Glutamatergic neuron (in vitro differentiated cells): ENCODE measurements at places on chromosomes 11 and 22. TPM values are rescaled to one million over a fixed set of nuclear protein-coding genes. Genes with fewer than 3 reads are reported as not detected.

DNA sequence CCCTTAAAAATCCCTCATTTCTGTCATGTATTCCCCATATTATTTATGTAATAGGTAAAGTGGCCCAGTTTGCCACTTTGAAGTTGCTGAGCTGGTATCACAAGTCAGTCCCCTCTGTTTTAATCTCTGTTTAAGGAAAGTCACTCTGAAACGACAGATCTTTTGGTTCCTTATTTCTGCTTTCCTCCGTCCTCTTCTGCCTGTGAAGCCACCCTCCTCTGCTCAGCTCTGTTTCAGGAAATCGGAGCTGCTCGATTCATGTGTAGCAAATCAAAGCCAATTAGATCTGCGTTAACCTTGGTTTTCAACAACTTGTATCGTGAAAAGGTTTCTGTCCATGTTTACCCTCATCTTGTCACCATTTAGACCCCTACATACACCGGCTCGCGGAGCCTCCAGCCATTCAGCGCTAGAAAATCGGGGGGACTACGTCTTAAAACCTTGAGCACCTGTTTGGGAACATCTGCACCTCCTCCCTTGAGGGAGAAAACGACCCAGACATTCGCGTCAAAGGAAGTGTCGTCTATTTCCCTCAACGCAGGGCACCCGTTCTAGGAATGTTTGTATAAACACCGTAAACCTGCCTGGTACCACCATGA, 576 bp upstream of the SC5D start:
- H3K27ac ChIP-seq: peak overlapping the region; percentile 97
- H3K4me3 ChIP-seq: peak overlapping the region; percentile 94
- peaks cover 23% of the 10 kb centered on the region for H3K4me1 ChIP-seq
- no peaks in the 10 kb centered on the region for H3K36me3 ChIP-seq

DNA sequence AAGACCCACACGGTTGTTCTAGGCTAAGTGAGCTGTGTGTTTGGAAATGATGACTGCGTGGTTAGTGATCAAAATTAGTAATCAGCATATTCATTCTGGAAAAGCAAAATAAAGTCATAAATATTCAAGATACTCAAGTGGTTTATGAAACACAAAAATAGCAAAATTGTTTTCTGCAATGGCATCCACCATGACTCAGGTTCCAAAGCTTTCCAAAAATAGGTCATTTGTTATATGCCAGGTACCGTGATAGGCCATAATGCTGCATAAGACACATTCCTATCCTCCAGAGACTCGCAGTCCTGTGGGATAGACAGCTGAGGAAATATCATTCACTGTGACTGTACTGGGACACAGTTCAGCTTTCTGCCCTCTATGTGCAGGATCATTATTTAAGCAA, 2.4 kb upstream of the ATL3 start:
- peaks cover 4% of the 10 kb centered on the region for H3K27me3 ChIP-seq
- DNase-seq: no peak
- no peak overlapping the region for H3K4me3 ChIP-seq

- H3K27ac ChIP-seq: no peak overlapping the region
- no peak overlapping the region for H3K4me3 ChIP-seq
- H3K36me3 ChIP-seq: no peaks in the 10 kb centered on the region
- no peaks in the 10 kb centered on the region for H3K4me1 ChIP-seq
- peaks cover 3% of the 10 kb centered on the region for H3K27me3 ChIP-seq
- DNase-seq: no peak
Observed at GRCh38 chr22:46528121-46528610, 9.3 kb downstream of the CELSR1 start.

The TMPRSS13 gene
- 0.32 TPM for total RNA-seq

DNA sequence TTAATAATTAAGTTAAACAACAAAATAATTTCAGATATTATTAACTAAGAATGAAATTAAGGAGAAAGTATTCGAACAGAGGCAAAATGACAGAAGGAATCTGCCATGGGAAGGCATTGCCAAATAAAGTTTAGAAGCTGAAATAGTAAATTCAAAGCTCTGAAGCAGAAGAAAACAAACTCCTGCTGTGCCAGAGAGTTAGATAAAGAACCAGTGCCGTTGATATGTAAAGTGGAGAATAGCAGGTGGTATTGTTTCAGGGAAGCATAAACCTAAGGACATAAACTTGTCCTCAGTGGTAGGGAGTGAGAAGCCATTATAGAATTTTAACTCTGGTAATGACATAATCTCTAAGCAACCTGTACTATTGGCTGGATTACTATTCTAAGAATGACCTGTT, 2.7 kb upstream of the HBG2 start:
- H3K4me3 ChIP-seq: no peak overlapping the region
- H3K36me3 ChIP-seq: peaks cover 16% of the 10 kb centered on the region
- peaks cover 9% of the 10 kb centered on the region for H3K4me1 ChIP-seq
- H3K27me3 ChIP-seq: no peaks in the 10 kb centered on the region
- DNase-seq: no peak
- no peak overlapping the region for H3K27ac ChIP-seq

- H3K4me1 ChIP-seq: peaks cover 18% of the 10 kb centered on the region
- no peak overlapping the region for H3K4me3 ChIP-seq
- no peak overlapping the region for H3K27ac ChIP-seq
- peaks cover 5% of the 10 kb centered on the region for H3K27me3 ChIP-seq
- no peak for DNase-seq
- H3K36me3 ChIP-seq: no peaks in the 10 kb centered on the region
Observed at GRCh38 chr11:119376197-119376847, 5.2 kb downstream of the USP2 start.

The KCTD14 gene
- 0.32 TPM for total RNA-seq

- no peak for DNase-seq
- H3K36me3 ChIP-seq: no peaks in the 10 kb centered on the region
- H3K4me3 ChIP-seq: no peak overlapping the region
- no peaks in the 10 kb centered on the region for H3K4me1 ChIP-seq
- H3K27ac ChIP-seq: no peak overlapping the region
Observed at GRCh38 chr11:14184028-14184940, 174.7 kb downstream of the RRAS2 start.

The ZNF280B gene
- total RNA-seq: 1.8 TPM

GRCh38 chr11:78194490-78194889, 5.8 kb downstream of the USP35 start:
- H3K4me1 ChIP-seq: peaks cover 28% of the 10 kb centered on the region
- H3K36me3 ChIP-seq: peaks cover 10% of the 10 kb centered on the region
- H3K27me3 ChIP-seq: peaks cover 17% of the 10 kb centered on the region
- DNase-seq: no peak
- H3K27ac ChIP-seq: no peak overlapping the region

- H3K4me1 ChIP-seq: peaks cover 3% of the 10 kb centered on the region
- no peak overlapping the region for H3K27ac ChIP-seq
- H3K36me3 ChIP-seq: peaks cover 7% of the 10 kb centered on the region
- no peak overlapping the region for H3K4me3 ChIP-seq
- peaks cover 2% of the 10 kb centered on the region for H3K27me3 ChIP-seq
Observed at GRCh38 chr11:61781585-61781984, 10.8 kb downstream of the TMEM258 start.

- no peaks in the 10 kb centered on the region for H3K36me3 ChIP-seq
- peaks cover 10% of the 10 kb centered on the region for H3K27me3 ChIP-seq
- no peak for DNase-seq
- H3K4me3 ChIP-seq: no peak overlapping the region
- H3K4me1 ChIP-seq: no peaks in the 10 kb centered on the region
Observed at GRCh38 chr22:49760280-49760629, 67.4 kb downstream of the BRD1 start.

GRCh38 chr11:111627591-111627990, 25.3 kb downstream of the SIK2 start:
- no peak overlapping the region for H3K4me3 ChIP-seq
- DNase-seq: no peak
- peaks cover 7% of the 10 kb centered on the region for H3K36me3 ChIP-seq
- no peaks in the 10 kb centered on the region for H3K4me1 ChIP-seq
- H3K27ac ChIP-seq: no peak overlapping the region

- H3K36me3 ChIP-seq: no peaks in the 10 kb centered on the region
- DNase-seq: no peak
- peaks cover 22% of the 10 kb centered on the region for H3K4me1 ChIP-seq
- H3K27me3 ChIP-seq: peaks cover 4% of the 10 kb centered on the region
- H3K4me3 ChIP-seq: no peak overlapping the region
Observed at GRCh38 chr11:133547808-133548494, 15.7 kb upstream of the OPCML start.

DNA sequence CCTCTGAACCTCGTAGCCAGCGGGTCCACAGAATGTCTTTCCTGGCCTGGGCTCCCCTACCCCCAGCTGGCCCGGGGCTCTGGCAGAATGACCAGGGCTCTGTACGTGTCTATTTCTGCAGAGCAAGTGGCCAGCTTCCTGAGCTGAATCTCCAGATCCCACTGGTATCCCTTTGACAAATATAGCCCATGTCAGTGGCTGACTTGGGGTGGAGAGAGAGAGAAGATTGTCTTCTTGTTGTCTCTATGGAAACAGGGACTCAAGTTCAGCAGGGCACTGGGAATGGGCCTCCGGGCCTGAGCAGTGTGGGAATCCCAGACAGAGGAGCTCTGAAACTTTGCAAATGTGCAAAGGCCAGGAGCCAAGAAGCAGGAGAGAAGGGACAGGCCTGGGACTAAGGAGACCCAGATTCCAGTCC, 33.9 kb downstream of the ANO1 start:
- no peak for DNase-seq
- no peaks in the 10 kb centered on the region for H3K36me3 ChIP-seq
- H3K27me3 ChIP-seq: peaks cover 17% of the 10 kb centered on the region
- no peak overlapping the region for H3K27ac ChIP-seq
- H3K4me3 ChIP-seq: no peak overlapping the region

DNA sequence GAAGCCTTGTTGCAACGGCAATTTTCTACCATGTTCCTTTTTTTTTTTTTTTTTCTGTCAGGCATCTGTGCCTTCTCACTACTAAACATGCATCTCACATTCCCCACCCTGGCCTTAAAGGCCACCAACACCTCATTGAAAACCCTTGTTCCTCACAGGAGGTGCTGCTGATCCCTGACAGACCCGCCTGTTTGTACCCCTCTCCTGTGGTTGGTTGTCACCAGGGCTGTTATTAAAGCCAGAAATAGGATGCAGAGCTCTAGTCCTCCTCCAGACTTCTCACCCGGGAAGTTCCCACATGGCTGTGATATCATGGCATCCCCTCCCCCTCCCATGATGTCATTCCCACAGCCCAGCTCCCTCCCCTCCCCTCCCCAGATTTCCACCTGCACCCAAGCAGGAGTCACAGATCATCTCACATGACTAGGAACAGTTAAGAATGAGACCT, 302.8 kb upstream of the NCAM1 start:
- H3K36me3 ChIP-seq: peaks cover 6% of the 10 kb centered on the region
- H3K27ac ChIP-seq: no peak overlapping the region
- peaks cover 6% of the 10 kb centered on the region for H3K27me3 ChIP-seq
- H3K4me3 ChIP-seq: no peak overlapping the region
- H3K4me1 ChIP-seq: peaks cover 4% of the 10 kb centered on the region

DNA sequence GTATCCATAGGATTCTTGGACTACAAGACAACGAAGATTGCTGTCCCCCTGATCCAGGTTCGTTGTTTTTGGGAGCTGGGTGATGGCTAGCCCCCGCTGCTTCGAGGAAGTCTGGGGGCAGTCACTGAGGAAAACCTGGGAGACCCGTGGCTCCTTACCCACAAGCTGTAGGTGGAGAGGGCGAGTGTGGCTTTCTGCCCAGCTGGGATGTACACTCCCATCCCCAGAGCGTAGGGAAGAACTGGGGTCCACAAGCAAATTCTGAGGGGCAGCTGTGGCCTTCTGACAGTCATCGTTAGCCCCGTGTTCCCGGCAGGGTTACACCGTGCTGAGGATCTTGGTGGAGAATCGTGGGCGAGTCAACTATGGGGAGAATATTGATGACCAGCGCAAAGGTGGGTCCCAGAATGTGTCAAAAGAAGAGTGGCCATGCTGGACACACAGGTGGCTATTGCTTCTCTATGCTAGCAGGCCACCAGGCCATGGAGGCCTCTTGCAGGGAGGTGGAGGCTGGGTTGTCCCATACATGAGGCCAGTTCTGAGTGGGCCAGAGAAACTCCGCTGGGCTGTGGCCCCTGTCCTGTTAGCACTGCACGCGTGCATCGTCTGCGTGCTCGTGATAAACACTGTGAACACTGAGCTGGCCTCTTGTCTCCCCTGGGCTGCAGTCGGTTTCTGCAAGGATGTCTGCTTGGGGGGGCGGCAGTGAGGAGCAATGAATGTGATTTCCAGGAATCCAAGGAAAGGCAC, 39.8 kb downstream of the GLB1L2 start:
- H3K4me3 ChIP-seq: no peak overlapping the region
- peaks cover 12% of the 10 kb centered on the region for H3K4me1 ChIP-seq

DNA sequence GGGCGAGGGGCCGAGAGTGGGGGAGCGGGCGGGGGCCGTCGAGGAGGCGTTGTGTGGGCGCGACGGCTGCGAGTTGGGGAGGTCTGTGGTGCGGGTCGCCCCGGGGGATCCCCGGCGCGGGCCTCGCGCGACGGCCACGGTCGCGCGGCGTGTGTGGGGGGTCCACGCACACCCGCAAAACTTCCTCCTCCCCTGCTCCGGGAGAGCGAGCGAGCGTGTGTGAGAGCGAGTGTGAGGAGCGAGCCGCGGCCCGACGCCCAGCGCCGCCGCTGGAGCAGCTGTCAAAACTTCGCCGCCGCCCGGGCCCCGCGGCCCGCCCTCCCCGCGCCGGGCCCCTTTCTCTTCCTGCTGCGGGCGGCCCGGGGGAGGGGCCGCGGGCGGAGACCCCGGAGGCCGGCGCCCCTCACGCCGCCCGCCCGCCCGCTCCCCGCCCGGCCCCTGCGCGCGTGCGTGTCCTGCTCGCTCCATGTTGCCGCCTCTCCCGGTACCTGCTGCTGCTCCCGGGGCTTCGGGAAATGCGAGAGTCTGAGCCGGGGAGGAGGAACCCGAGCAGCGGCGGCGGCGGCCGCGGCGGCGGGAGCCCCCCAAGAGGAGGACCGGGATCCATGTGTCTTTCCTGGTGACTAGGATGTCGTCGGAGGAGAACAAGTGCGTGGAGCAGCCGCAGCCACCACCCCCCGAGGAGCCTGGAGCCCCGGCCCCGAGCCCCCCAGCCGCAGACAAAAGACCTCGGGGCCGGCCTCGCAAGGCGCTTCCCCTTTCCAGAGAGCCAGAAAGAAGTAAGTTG, 9.0 kb upstream of the CCT8L2 start:
- DNase-seq: peak; percentile 41
- no peak overlapping the region for H3K27ac ChIP-seq
- H3K4me3 ChIP-seq: no peak overlapping the region
- peaks cover 3% of the 10 kb centered on the region for H3K27me3 ChIP-seq
- H3K36me3 ChIP-seq: no peaks in the 10 kb centered on the region
- no peaks in the 10 kb centered on the region for H3K4me1 ChIP-seq

DNA sequence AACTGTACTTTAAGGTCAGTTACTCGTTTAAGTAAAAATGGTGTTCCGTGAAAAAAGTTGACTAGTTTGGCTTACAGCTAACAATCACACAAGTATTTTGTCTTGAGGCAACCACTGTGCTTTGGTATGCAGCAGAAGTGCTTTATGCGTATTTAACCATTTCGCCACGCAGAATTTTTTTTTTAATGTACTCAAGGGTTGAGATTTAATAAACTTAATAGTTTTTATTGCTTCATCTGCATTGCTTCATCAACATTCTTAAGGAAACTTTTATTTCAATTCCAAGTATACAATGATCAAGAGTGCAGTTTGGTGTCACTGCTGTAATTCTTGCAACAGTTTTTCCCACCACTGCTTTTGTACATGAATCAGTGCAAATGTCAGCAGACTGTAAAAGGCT, 66.4 kb downstream of the ZNRF3 start:
- H3K36me3 ChIP-seq: peaks cover 24% of the 10 kb centered on the region
- H3K4me3 ChIP-seq: no peak overlapping the region
- H3K27me3 ChIP-seq: peaks cover 2% of the 10 kb centered on the region
- peaks cover 2% of the 10 kb centered on the region for H3K4me1 ChIP-seq
- no peak overlapping the region for H3K27ac ChIP-seq

- DNase-seq: no peak
- no peaks in the 10 kb centered on the region for H3K27me3 ChIP-seq
- H3K27ac ChIP-seq: no peak overlapping the region
- H3K4me3 ChIP-seq: no peak overlapping the region
Observed at GRCh38 chr11:22076271-22076930, 116.5 kb upstream of the ANO5 start.

- DNase-seq: no peak
- H3K27me3 ChIP-seq: no peaks in the 10 kb centered on the region
- H3K27ac ChIP-seq: no peak overlapping the region
- H3K4me1 ChIP-seq: no peaks in the 10 kb centered on the region
Observed at GRCh38 chr11:2167141-2168045, 4.2 kb downstream of the TH start.

The LMNTD2 gene
- 2.3 TPM for total RNA-seq
